Chondrocyte (in vitro differentiated cells): ENCODE measurements at places on chromosomes 16 and 17. TPM values are rescaled to one million over a fixed set of nuclear protein-coding genes. Genes with fewer than 3 reads are reported as not detected.

Gene DNAI2
- total RNA-seq = not detected in 3 replicates

Gene CISD3
- 17.2 to 18.4 TPM (median 17.9 TPM) in 3 replicates for total RNA-seq

Gene NPIPA2
- 7.6 to 13.0 TPM (median 11.5 TPM) in 3 replicates for total RNA-seq

- DNase-seq = no peak
Measured at GRCh38 chr16:54927125-54928015, 3.3 kb upstream of the IRX5 start.

DNA sequence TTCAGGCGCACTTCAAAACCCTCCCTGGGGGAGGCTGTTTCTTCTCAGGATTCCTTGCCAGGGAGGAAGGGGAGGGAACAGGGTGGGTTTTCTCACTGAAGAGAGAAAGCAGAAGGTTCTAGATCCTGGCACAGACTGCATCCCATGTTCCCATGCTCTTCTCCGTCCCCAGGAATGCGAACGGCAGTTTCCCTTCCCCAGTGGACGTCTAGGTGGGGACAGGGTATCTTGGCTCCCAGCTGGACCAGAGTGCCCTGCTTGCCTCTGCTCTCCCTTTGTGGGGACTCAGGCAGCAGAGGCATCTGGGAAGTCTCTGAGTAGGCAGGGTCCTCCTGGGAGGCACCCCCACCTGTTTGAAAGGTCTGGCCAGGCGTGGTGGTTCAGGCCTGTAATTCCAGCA is 3.0 kb upstream of the TCF25 start:
- DNase-seq = no peak

DNA sequence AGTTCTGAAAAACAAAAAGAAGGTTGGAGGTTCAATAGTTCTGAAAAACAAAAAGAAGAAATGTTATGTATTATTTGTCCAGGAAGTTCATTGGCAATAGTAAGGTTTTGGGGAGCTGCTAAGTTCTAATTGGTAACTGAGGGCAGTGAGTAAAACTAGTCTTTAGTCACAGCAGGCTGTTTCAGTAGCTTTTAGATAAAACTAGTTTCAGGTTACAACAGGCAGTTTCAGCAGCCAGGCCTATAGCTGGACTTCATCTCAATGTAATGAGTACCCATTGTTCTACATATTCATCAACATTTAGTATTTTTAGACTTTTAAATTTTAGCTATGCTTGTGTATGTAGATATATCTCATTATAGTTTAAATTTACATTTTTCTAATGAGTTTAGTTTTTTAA is 639.3 kb downstream of the TOX3 start:
- DNase-seq = no peak

DNA sequence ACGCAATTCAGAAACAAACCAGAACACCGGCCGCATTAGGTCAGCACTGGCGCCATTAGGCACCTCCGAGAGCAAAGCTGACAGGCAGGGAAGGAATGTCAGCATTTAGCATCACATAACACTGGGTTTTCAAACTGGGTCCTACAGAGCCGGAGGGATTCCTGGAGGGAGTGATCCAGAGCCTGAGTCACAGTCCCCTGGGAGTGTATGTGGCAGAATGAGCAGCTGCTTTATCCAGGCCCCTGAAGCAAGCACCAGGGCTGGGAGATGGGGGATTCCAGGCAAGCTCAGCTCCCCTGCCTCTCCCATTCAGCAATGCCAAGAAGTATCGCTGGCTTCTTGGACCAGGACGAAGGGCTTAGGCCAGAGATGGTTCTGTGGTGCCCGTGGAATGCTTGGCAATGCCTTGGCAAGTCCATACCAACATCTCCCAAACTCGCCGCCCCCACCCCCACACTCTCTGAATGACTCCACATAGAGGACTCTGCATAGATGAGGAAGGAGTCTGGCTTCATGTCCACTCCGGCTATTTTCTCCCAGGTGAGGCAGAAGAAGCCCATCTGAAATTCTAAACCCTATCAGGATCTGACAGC is 20.4 kb downstream of the GAS7 start:
- no peak for DNase-seq

DNA sequence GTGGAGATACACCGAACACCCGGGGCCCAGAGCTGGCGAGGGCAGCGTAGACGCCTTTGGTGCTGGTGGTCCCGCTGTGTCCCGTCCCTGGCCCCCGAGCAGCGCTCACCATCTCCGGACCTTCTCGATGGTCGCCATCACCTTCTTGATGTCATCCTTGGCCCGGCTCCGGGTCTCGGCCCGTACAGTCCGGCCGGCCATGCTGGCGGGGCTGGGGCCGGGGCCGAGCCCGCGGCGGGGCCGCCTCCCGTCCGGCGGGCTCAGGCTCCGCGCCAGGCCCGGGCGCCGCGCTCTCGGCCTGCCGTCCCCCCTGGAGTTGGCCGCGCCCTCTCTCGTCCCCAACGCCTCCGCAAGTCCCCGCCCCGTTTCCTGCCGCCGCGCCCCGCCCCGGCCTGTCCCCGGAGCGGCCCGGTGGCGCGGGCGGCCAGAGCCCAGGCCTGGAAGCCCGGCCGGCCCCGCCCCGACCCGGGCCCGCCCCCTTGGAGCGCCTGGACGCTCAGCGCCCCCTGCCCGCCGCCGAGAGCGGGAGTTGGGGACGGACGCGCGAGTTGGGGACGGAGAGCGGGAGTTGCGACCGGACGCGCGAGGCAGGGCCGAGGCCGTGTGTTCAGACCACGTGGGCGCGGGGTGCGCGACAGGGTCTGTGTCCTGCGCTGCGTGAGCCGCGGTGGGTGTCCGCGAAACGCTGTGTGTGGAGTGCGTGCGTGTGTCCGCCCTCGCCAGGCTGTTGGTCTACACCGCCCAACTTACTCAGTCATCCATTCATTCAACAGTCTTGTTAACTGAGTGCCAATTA is at the start of gene BCL7C:
Gene BCL7C, minus strand, starts transcription at position 334 of the 796 bp plus-strand sequence. Its CDS starts 133 bp downstream, at position 201.
- DNase-seq = peak; percentile 95
